ENCODE measurements at places on chromosomes 11 and 22. TPM values are rescaled to one million over a fixed set of nuclear protein-coding genes. Genes with fewer than 3 reads are reported as not detected.

The CENATAC gene
- 40.4 TPM for total RNA-seq

GRCh38 chr11:2807801-2808241, 77.8 kb downstream of the CDKN1C start:
- H3K27ac ChIP-seq: no peak overlapping the region
- no peak overlapping the region for H3K4me3 ChIP-seq
- peaks cover 18% of the 10 kb centered on the region for H3K4me1 ChIP-seq
- H3K27me3 ChIP-seq: no peaks in the 10 kb centered on the region
- no peak for DNase-seq

The MTCH2 gene
- total RNA-seq: 76.6 TPM

DNA sequence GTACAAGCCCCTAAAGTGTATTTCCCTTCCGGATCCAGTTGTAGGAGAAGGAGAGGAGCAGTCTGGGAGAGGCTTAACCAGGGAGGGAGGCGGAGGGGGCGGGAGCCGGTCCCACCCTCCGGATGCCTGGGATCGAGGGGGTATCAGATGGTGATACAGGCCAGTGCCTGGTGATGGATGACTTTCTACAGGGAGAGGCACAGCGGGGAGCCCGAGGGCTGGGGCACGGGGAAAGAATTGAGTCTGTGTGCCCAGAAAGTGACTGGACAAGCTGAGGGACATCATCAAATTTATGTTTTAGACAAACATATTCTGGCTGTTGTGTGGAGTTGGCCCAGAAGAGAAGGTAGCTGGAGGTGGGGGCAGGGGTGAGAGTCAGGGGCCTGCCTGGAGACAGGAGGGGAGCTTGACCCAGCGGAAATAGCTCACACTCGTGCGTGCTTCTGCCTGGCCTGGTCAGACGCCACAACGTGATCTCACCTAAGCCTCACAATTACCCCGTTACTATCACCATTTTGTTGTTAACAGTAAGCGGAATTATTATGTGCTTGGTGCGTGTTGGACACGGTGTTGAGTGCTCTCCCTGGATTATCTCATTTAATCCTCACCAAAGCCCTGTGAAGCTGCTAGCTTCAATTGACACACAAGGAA, 42.4 kb downstream of the AMPD3 start:
- H3K4me1 ChIP-seq: no peaks in the 10 kb centered on the region
- H3K4me3 ChIP-seq: no peak overlapping the region
- no peaks in the 10 kb centered on the region for H3K27me3 ChIP-seq
- no peak for DNase-seq
- H3K36me3 ChIP-seq: peaks cover 34% of the 10 kb centered on the region

GRCh38 chr11:106619320-106619990, 398.8 kb downstream of the GUCY1A2 start:
- no peaks in the 10 kb centered on the region for H3K4me1 ChIP-seq
- no peak overlapping the region for H3K4me3 ChIP-seq
- no peak overlapping the region for H3K27ac ChIP-seq
- H3K36me3 ChIP-seq: no peaks in the 10 kb centered on the region

DNA sequence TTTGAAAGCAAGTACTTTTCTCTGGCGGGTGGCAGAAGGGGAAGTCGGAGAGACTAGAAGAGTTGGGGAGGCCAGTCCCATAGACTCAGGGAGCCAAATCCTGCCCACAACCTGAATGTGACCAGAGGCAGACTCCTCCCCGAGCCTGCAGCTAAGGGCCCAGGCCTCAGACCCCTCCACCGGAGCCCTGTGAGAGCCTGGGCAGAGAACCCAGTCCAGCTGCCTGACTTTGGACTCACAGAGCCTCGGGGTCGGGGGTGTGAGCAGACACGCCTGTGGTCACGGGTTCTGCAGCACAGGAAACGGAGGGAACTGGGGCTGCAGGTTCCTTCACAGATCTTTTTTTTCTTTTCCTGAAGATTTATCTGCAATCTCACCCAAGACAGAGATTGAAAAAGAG, 312.3 kb downstream of the CTTN start:
- no peak for DNase-seq
- H3K36me3 ChIP-seq: no peaks in the 10 kb centered on the region
- H3K27me3 ChIP-seq: no peaks in the 10 kb centered on the region
- no peak overlapping the region for H3K4me3 ChIP-seq
- H3K4me1 ChIP-seq: no peaks in the 10 kb centered on the region

DNA sequence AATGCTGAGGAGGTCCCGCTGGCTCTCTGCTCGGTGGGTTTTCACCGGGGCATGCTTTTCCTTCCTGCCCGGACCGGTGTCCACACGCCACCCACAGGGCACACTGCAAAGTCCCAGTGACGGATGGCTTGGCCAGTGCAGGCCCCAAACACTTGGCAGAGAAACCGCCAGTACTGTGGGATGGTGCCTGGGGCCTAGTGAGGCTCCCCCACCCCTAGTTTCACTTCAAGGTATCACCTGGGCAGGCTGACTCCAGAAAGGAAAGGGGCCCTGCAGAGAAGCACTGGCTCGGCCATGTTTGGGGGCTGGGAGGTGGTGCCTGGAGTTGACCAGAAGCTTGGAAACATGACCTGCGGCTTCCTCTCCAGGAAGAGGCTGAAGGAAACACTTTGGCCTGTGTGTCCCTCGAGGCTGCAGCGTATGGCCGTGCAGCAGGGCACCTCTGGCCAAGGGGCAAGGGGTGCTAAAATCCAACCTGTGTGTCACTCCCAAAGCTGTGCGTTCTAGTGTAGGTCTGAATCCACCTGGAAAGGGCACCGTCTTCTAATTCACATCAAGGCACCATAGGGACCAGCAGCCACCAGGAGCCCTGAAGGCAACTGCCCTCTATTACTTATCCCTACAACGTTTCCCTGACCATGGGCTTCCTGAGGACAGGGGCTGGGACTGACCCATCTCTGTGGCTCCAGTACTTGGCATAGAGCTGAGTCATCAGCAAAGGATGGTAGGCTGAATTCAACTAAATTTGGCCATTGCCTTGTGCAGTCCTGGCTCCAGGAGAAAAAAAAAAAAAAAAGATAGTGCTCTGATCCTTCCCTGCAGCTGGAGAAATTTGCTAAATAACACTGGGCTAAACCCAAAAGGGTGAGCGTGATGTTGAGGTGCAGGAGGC, 22.6 kb downstream of the TPBGL start:
- H3K27me3 ChIP-seq: no peaks in the 10 kb centered on the region
- DNase-seq: no peak
- peaks cover 36% of the 10 kb centered on the region for H3K4me1 ChIP-seq
- H3K36me3 ChIP-seq: no peaks in the 10 kb centered on the region
- no peak overlapping the region for H3K27ac ChIP-seq
- no peak overlapping the region for H3K4me3 ChIP-seq

The OR2AG1 gene
- not detected for total RNA-seq

GRCh38 chr22:36220451-36220921, 18.8 kb downstream of the APOL2 start:
- no peak overlapping the region for H3K27ac ChIP-seq
- no peaks in the 10 kb centered on the region for H3K36me3 ChIP-seq
- DNase-seq: no peak

The TRIM48 gene
- not detected for total RNA-seq

DNA sequence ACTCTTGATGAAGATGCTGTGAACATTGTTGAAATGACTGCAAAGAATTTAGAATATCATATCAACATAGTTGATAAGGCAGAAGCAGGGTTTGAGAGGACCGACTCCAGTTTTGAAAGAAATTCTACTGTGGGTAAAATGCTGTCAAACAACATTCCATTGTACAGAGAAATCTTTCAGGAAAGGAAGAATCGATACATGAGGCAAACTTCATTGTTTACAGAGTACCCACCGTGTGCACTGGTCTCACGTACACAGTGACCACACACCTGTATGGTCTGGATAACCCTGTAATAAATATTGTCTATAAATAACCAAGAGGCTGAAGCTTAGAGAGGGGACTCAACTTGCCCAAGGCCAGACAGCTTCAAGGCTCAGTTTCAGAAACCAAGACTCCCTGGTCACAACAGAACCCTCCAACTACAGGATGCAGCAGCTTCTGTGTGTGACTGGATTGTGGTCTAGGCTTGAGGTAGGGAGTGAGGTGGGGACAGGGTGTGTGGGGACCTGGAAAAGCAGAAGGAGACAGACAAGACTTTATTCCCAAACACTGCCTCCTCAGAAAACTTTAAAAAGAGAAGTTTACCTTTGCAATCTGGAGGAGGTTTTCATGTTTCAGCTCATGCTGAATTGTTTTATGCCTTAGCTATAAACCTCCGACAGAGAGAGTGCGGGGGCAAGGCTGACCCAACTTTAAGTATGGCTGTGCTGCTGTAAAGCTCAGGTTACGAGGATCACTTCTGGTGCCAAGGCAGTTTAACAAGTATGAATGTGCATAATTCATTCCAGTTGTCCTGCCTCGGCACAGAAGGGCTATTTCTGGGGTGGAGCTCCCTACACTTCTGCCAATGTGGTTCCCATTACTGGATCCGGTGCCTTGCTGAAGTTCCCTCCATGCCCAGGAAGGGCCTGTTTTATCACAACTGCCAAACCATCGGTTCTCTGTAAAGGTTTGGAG, 372.6 kb upstream of the NARS2 start:
- H3K4me1 ChIP-seq: no peaks in the 10 kb centered on the region
- H3K27ac ChIP-seq: no peak overlapping the region
- no peak for DNase-seq

The TIGD3 gene
- total RNA-seq: 0.79 TPM

The SCGB1D2 gene
- total RNA-seq: not detected

DNA sequence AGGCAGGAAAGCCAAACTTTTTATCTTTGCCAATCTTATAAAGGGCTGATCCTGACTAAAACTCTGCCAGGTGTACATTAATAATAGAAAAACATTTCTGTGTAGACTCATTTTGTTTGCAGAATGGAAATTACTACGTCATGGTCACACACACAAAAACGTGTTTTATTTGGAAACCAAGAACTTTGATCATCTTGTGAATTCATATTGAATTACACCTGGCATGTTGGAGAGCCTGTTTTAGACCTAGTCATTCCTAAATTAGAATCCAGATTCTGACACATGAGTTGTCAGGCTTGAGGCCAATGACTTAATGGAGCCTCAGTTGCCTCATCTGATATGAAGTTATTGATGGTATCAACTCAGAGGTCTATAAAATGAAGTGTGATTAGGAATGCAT, 235.6 kb upstream of the TENM4 start:
- no peaks in the 10 kb centered on the region for H3K27me3 ChIP-seq
- no peaks in the 10 kb centered on the region for H3K4me1 ChIP-seq
- no peak overlapping the region for H3K4me3 ChIP-seq
- no peaks in the 10 kb centered on the region for H3K36me3 ChIP-seq
- DNase-seq: no peak

The PKP3 gene
- total RNA-seq: not detected

- DNase-seq: no peak
- H3K4me1 ChIP-seq: no peaks in the 10 kb centered on the region
- H3K36me3 ChIP-seq: no peaks in the 10 kb centered on the region
- no peaks in the 10 kb centered on the region for H3K27me3 ChIP-seq
- H3K4me3 ChIP-seq: no peak overlapping the region
These were observed 17.9 kb downstream of the USH1C start for GRCh38 chr11:17526326-17526725.

The CCDC15 gene
- total RNA-seq: 9.0 TPM

DNA sequence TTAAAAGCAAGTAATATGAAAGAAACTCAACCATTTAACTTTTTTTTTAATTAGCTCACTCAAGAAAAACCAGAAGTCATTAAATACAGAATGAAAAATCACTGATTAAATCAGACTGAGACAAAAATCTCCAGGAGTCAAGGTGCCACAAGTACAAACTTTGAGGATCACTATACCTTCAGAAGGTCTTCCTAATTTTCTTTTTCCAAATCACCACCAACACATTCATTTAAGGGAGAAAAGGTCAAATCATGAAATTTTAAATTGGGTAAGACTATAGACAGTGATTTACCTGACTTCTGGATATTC, 32.3 kb downstream of the PITPNB start:
- peaks cover 4% of the 10 kb centered on the region for H3K4me1 ChIP-seq
- H3K27me3 ChIP-seq: no peaks in the 10 kb centered on the region
- no peak for DNase-seq

The ARHGAP20 gene
- total RNA-seq: not detected

DNA sequence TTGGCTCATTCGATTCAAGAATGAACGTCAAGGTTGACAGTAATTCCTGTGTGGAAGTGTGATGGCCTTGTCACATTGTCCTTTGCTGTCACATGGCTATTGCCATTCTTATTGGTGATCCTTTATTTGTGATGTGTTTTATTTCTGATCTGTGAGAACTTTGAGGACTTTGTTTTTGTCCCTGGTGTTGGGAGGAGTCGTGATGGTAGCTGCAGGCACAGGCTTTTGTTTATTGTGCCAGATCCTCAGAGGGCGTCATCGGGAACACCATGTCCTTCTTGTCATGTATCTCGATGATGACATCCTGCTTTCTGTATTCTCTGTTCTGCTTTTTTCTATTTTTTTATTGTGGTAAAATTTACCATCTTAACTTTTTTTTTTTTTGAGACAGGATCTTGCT, 5.6 kb downstream of the PICK1 start:
- no peak for DNase-seq
- H3K27me3 ChIP-seq: no peaks in the 10 kb centered on the region
- no peak overlapping the region for H3K27ac ChIP-seq
- H3K4me3 ChIP-seq: no peak overlapping the region
- H3K4me1 ChIP-seq: peaks cover 2% of the 10 kb centered on the region

DNA sequence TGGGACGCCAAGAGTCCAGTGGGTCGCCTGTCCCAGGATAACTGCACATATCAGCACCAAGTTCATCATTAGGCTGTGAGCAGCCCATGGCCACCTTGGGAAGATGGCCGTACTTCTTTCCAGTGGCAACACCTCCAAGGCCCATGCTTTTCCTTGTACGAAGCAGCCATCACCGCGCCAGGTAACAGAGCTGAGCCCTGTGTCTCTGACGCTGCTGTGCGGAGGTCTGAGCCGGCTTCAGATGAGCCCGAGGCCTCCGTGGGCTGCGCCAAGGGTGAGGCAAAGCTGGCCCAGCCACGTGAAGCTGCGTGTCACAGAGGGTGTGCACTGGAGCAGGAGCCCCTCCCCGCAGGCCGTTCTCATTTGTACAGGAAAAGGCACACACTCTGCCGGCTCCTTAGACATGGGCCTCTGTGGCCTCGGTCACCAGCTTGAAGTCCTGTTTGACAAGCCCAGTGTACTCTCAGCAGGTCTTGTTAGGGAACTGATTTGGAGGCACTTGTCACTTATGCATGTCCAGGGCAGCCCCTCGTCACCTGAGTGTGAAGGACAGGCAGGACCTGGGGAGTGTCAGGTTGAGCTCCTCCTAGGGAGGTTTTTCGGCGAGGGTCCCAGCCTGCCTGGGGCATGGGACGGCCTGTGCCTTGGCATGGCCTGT, 401.5 kb downstream of the TBC1D22A start:
- DNase-seq: no peak
- no peak overlapping the region for H3K27ac ChIP-seq
- H3K4me3 ChIP-seq: no peak overlapping the region
- no peaks in the 10 kb centered on the region for H3K27me3 ChIP-seq
- no peaks in the 10 kb centered on the region for H3K4me1 ChIP-seq
- H3K36me3 ChIP-seq: peaks cover 6% of the 10 kb centered on the region

DNA sequence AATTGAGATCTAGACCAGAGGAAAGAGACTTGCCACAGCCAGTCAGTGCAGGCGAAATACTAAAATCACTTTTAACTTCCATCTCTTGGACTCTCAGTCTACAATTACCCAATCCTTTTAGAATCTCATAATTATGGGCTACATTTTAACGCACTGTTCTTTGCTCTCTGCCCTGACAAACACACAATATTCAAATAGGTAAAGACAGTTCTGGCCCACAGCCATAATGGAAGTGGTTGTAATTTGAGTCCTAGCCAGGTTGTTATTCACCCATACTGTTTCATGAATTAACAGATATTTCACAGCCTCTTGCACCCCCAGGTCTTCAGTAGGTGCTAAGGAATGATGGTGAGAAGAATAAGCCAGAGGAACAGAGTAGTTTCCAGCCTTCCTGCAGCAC, 830 bp downstream of the C11orf97 start:
- no peak overlapping the region for H3K4me3 ChIP-seq
- peaks cover 56% of the 10 kb centered on the region for H3K27me3 ChIP-seq
- DNase-seq: no peak
- peaks cover 12% of the 10 kb centered on the region for H3K4me1 ChIP-seq
- no peaks in the 10 kb centered on the region for H3K36me3 ChIP-seq
